Stimulated activated naive CD4-positive, alpha-beta T cell treated with Interleukin-2 at 50 U/mL for 16 hours (primary cell): ENCODE measurements at places on chromosomes 1 and 21.

DNA sequence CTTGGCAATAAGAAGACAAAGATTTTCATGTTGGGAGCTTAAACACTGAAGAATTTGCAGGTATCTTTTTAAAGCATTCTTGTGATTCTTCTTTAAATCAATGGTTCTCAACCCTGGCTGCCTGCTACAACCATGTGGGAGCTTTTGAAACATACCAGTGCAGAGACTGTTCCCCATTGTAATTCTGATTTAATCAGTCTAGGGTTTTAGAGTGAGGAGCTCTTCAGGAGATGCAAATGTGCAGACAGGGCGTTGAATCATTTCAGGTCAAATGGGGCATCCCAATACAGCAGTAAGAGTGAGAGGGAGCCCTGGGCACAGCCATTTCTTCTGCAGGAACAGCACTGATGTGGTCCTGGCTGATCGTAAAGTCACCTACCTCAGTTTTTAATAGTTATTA is 24.3 kb downstream of the KCNJ6 start:
- DNase-seq: no peak

GRCh38 chr1:150311762-150312161 is 9.6 kb upstream of the PRPF3 start:
- DNase-seq: no peak

DNA sequence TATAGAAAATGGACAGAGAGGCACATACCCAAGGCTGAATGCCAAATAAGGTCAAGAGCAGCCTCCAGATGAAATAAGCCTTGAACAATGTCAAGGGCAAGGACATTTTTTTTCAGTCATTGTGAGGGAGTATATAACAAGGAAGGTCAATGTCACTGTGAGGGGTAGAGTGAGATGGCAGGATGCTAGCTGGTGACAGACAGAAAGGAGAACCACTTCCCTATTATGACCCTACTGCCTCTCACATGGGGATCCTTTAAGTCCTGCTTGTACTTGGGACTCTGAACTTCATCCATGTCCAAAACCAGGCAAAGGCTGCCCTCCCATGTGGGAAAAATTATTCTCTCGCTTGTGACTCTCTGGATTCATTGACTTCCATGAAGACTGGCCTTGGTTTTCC is 119.5 kb upstream of the COA6 start:
- no peak for DNase-seq

DNA sequence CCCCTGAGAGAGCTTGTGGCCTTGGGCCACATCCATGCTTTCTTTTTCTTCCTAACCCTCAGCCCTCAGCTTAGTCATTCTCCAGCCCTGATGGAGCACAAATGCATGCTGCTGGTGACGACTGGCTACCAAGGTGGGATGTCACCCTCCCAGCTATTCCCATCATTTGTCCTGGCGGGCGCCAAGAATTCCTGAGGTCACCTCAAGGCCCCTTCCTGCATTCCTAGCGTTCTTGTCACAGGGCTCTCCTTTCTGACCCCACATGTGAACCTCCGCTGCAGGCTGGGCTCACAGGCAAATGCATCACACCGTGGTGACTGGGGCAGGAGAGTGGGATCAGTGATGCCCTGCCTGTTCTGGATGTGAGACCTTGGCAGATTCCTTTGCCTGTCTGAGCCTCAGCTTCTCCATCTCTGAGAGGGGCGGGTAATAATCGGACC is 53.4 kb upstream of the IFFO2 start:
- DNase-seq: no peak

DNA sequence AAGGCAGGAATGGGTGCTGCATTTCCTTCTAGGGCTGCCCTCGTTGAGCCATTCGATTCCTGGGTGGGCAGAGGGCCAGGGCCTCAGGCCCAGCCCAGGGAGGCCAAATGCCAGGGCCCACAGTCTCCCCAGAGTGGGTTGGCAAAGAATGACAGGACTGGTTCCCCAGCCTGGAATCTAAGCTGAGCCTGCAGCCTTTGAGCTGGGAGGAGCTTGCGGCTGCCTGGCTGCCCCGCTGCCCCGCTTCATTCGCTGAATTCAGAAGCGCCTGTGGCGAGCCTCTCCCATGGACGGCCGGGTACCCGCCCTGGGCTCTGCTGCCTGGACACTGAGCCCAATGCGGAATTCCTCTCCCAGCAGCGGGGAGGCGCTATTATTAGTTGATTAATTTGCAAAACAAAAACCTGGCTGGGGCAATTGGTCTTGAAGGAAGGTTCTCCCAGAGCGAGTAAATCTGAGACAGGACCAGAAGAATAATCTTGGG is 32.3 kb upstream of the TARDBP start:
- DNase-seq: no peak

- DNase-seq: no peak
These were observed 275.1 kb upstream of the GJB5 start for GRCh38 chr1:34479731-34480130.

DNA sequence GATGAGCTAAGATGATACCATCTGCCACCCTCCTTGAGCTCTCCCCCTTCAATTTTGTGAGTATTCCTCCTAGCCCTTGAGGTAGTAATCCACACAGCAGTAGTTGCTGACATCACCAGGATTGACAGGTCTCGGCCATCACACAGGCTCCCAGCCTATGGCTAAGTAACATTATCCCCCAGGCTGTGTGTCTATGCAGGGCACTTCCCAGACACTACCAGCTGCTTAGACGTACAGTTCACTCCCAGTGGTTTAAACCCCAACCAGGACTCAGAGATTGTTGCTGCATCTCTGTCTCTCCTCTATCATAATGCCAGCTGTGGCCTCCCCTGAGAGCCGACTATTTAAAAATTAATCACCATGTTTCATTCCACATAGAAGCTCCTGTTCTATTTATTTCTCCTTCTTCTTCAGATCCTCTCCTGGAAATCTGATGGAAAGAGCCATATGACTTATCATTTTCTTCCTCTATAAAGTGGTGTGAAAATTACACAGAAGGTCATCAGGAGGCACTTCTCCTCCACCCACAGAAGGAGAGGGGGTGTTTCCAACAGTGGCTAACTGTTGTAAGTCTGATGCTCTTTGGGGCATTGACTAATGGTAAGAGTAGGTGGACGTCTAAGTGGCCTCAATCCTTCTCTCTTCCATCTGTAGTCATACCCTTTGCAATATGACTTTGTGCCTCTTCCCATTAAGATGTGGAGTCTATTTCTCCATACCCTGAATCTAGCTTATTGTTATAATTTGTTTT is 396.3 kb downstream of the SETD4 start:
- DNase-seq: no peak

DNA sequence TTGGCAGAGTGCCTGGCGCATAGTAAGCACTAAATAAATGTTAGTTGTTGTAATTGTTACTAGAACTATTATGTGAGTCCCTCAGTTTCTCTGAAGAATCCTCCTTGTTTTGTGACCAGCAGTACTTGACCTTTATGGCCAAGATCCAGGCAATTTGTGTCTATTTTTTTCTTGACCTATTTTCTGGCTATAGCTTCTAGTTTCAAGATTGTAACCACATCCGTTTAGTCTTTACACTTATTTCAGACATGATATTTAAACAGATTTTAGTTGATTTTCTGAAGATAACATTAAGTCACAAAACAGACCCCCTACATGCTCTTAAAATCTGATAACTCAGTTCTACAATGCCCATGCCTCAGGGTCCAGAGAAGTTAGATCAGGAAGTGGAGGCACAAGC is 50.3 kb downstream of the CDC7 start:
- no peak for DNase-seq

- DNase-seq: no peak
These were observed 176.4 kb upstream of the C8B start for GRCh38 chr1:57142169-57142568.

DNA sequence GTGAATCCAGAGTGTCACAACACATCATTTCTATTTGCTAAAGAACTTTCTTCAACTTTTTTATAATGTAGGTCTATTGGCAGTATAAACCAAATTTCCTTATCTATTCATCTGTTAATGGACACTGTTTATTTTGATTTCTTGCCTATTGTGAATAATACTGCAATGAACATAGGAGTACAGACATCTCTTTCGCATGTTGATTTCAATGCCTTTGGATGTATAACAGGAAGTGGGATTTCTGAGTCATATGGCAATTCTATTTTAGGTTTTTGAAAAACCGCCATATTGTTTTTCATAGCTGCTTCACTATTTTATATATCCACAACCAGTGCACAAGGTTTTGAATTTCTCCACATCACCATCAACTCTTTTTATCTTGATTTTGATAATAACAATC is 198.7 kb downstream of the KCNT2 start:
- no peak for DNase-seq

GRCh38 chr1:151336556-151336955 is 9.3 kb upstream of the PI4KB start:
- DNase-seq: no peak

DNA sequence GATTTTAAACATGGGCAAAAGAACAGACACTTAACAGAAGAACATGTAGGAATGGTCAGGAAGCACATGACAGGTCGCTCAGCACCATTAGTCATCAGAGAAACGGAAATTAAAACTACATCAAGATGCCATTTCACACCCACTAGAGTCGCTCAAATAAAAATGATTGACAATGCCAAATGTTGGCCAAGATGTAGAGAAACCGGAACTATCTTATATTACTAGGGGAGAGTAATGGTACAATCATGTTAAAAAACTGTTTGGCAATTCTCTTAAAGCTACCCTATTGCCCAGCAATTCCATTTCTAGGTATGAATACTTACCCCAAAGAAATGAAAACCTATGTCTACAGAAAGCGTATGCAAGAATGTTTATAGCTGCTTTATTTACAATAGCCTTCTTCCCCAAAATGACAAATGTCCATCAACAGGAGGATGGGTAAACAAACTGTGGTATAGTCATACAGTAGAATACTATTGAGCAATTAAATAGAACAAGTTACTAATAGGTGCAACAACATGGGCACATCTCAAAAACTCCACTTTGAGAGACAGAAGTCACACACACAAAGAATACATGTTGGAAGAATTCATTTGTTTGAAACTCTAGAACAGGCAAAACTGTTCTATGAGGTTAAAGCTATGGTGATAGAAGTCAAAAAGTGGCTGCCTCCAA is 92.8 kb downstream of the ETS2 start:
- DNase-seq: no peak

GRCh38 chr1:185574139-185574875 is 159.9 kb upstream of the HMCN1 start:
- no peak for DNase-seq

- no peak for DNase-seq
These were observed 28.3 kb downstream of the TLCD4 start for GRCh38 chr1:95145493-95145892.

- DNase-seq: peak; percentile 81
These were observed at the start of gene LAX1 for GRCh38 chr1:203765029-203765837. TSS of gene LAX1 (plus strand) at chr1:203765183. CDS start at chr1:203765566, 383 bp downstream.

GRCh38 chr1:21206117-21206516 is 29.4 kb upstream of the EIF4G3 start:
- no peak for DNase-seq

DNA sequence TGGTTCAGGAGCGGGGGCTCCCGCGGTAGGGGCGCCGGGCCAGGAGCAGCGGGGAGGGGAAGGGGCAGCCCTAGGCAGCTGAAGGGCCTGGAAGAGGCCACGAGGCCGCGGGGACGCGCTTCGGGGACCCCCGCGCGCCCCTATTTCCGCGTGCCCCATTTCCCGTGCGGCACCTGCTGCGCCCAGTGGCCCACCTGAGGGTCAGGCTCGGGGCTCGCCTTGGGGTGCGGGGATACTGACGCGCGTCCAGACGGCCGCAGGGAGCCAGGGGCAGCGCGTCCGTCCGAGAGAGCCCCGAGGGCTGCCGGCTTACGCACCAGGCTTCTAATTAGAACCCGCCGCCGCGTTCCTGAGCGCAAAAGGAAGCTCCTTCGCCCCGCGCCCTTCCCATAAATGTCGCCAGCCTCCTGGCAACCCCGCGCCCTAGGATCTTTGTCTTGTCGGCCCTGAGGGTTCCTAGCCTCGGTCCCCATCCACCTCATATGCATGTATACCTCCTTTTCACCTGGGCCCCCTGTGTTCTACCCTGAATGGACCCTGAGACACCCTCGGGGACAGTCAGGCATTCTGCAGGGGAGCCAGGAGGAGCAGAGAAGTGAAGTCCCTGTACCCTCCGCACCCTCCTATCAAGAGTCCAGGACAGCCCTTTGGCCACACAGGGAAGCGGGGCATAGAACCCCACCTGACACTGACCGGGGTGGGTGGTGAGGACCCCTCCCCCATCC is 1.8 kb downstream of the WNT3A start:
- DNase-seq: no peak

DNA sequence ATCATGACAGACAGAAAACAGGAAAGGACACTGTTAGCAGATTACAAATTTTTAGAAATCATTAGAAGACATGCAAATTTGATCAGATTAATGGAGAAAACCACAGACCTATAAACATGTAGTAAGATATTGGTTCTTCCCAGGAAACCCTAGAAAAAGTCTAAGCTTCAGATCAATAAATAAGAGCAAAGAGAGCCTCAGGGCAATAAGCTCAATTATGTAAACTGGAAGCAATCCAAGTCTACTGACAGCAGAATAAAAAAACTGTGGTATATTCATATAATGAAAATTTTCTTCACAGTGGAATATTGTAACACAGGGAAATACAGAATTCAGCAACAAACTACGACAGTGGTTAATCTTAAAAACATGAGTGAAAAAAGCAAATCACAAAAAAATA is 36.3 kb downstream of the NRDC start:
- no peak for DNase-seq

DNA sequence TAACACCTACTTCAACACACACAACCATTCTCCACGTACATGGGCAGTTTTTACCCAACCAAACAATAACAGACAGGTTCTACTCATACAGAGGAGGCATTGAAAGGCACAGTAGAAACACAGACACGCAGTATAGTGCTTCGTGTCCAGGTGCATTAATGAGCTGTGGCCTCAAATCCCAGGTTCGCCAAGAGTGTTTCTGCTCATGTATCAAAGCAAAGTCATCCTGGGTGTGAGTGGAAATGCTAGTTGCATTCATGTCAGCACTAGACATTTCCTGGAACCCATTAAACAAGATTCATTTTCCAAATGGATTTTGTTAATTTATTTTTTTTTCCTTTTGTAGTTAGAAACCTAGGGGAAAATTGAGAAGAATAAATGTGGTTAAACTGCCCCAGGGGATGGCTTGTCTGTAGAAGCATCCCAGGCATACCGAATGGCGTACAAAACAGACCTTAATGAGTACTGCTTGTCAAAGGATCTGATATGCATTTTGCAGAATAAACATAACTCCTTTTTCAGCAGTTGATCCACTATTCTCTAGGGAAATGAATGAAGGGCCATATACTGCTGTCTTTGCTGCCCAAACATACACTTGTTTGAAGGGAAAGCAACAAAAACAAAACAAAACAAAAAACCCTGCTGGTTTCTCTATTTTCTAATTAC is 298.6 kb upstream of the ST6GALNAC5 start:
- DNase-seq: no peak

DNA sequence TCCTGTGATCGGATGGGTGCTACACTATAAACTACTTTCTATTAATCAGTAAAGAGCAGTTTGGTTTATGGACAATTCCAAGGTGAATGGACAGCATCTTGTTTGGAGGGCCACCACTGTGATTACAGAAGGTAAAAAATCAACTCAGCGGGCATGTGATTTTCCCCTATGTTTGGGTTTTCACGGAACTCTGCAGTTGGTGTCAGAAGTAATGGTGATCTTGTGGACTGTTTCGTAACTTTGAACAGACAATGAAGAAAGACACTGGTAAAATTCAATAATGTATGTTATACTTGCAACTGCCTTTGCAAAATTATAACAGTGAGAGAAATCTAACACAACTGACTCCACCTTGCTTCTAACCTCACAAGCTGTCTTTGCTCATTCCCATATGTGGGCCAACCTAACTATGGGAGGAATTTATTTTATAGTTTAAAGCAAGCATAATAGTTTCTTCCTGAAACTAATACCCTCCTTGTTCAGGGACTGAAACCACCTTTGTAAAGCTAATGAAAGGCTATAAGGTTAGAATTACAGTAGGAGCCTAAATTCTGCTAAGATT is 53.2 kb downstream of the TRIM33 start:
- no peak for DNase-seq
